Activated T-cell treated with anti-CD3 and anti-CD28 coated beads for 4 hours (primary cell): ENCODE measurements at places on chromosomes 4 and X.
A peak's percentile ranks its signal among the peaks of the same experiment; 100 is the strongest.

GRCh38 chr4:186569533-186570192, 14.3 kb upstream of the MTNR1A start:
- DNase-seq, result no peak

DNA sequence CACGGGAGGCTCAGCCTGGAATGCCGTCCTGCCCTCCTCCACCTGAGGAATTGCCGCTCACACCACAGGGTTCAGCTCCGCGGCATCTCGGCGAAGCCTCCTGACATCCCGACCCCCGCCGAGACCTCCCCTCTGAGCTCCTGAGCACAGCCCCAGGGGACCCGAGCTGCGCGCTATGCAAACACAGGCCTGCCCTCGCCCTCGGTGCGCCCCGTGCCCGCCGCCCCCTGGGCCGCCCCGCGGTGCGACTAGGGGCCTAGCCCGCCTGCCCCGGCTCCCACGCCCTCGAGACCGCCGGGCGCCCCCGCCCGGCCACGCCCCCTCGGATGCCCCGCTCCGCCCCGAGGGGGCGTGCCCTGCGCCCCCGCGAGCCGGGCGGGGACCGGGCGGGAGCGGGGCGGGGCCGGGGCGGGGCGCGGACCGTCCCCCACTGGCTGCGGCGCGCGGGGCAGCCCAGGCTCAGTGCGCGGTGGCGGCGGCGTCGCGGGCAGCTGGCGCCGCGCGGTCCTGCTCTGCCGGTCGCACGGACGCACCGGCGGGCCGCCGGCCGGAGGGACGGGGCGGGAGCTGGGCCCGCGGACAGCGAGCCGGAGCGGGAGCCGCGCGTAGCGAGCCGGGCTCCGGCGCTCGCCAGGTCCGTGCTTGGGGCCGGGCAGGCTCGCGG, at the start of gene FGFR3:
TSS of gene FGFR3 (plus strand) at position 462 of the 664 bp plus-strand sequence. CDS start 642 bp downstream, outside the sequence.
- DNase-seq, result peak; percentile 18

DNA sequence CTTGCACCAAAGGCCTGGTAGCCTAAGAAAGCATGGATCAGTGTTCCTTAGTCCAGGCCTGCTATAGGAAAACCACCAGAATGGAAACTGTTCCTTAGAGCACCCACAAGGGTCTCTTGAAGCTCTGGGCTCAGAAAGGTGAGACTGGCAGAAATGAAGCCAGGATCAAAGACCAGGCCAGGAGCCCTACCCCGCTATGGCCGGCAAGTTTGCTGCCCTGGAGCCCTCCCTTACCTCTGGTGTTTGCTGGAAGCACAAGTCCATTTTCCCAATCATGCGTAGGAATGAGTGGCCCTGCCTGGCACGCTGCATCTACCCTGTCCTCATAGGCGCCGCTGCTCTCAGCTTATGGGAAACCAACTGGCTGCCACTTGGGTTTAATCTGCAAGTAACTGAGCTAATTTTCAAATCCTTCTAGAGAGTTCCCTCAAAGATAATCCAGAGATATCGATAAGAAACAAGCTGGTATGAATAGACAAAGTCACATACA, 37.4 kb downstream of the BCOR start:
- no peak for DNase-seq

DNA sequence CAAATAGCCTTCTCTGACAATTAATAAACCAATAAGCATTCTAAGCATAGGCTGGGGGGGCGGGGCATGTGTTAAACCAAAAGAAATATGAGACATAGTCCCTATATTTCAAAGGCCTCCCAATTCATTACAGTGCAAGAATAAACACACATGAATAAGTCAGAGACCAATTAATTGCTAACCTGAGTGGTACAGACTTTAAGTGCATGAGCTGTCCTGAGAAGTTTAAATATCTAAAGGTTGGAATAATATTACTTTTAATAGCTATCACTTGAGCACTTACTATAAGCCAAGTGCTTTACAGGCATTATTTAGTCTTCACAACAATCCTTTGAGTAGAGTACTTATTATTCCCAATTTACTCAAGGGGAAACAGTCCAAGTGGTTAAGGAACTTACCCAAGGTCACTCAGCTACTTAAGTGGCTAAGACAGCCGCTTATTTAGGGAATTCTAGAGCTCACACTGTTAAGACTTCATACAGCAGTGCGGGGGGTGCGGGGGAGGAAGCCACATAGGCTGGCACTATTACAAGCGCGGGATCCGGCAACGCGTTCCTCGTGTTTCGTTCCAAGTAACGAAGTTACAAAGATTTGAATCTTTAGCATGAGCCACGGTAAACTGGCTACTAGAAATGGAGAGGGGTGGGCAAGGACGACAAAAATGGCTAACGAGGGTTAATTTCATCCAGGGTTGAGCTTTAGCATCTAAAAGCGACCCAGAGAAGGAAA, 1.4 kb downstream of the THOC2 start:
- DNase-seq, result no peak

GRCh38 chrX:65910899-65911298, 129.0 kb downstream of the VSIG4 start:
- no peak for DNase-seq

- DNase-seq, result no peak
These were observed 324.7 kb downstream of the LDB2 start for GRCh38 chr4:16573739-16574138.

- no peak for DNase-seq
These were observed 16.2 kb downstream of the TBC1D9 start for GRCh38 chr4:140739971-140740370.

GRCh38 chr4:7824218-7824617, 115.4 kb downstream of the AFAP1 start:
- DNase-seq, result no peak

GRCh38 chrX:51892921-51893745, at the start of gene MAGED1:
MAGED1 (plus strand) TSS chrX:51893623; CDS start chrX:51894305, 682 bp downstream.
- DNase-seq, result peak; percentile 55
